Stimulated activated CD4-positive, alpha-beta T cell treated with anti-CD3 and anti-CD28 coated beads, Interleukin-1b, Interleukin-23, amount 100 ng/mL, for 24 hours (primary cell): ENCODE measurements at places on chromosomes 16 and 17.

DNA sequence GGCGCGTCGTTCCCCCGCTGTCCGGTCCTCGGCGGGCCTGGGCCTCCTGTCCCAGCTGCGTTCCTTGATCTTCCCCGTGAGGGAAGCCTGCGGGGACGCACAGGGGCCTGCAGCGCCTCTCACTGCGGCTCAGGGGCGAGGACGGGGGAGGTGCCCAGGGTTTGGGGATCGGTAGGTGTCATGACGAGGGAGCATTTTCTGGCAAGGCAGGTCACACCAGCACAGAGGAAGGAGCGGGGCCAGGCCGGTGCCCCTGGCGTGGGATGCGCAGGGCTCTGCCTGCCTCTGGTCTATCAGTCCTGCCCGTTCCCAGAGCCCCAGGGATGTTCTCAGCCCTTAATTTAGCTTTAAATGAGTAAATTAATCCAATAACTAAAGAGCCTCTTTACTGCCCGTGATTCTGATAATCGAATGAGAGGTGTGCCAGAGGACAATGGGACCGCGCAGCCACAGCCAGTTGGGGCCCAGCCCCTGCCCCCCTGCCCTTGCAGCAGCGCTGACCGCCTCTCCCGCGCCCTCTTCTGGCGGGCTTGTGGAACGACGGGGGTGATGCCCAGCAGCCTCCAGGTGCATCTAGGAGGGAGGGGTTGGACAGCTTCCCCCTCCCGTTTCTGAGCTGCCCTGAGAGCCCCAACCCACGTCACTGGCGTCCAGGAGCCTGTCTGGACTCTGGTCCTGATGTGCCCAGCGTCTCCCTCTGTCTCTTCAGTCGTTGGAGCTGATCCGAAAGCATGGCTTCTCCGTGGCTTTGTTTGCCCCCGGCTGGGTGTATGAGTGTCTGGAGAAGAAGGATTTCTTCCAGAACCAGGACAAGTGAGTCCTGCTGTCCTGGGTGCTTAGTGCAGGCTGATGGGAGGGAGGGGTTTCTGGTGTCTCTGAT, 7.9 kb downstream of the ENGASE start:
- no peak for DNase-seq

GRCh38 chr17:29732209-29732608, 109.5 kb upstream of the CORO6 start:
- no peak for DNase-seq

GRCh38 chr16:77967054-77967904, 55.1 kb upstream of the CLEC3A start:
- DNase-seq = no peak

DNA sequence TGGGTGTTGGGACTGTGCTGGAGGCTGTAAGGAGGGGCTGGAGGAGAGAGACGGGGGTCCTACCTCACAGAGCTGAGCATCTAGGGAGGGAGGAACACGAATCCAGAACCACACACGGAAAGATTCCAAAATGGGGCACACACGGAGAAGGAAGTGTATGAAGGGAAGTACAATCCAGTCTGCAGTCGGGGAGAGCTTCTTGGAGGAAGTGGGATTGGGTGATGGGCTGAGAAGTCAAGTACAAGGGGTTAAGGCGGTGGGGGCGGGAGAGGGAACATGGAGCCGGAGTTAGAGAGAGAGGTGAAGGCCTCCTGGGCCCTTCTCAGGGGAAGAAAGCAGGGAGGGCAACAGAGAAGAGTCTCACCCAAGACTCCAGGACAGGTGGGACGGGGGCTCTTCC, 107.5 kb upstream of the CREBBP start:
- no peak for DNase-seq

- DNase-seq = peak; percentile 45
Observed at GRCh38 chr16:81723098-81723723, 55.9 kb upstream of the PLCG2 start.

- no peak for DNase-seq
Observed at GRCh38 chr17:15232517-15232915, 32.6 kb downstream of the PMP22 start.

DNA sequence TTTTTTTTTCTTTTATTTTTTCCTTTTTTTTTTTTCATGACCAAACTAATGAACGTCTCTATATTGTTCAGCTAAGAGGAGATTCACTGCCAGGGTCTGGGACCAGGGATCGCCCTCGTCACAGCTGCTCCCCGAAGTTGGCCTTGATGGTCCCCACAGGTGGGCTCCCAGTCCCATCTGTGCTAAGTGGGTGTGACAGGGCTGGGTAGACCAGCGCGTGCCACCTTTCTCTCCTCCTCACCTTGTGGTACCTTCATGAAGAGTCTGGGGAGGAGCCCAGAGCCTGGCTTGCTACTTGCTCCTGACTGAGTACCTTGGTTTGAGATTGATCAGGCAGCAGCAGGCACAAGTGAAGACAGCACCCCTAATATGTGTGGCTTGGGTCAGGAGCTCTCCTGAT, 6.5 kb upstream of the FOXF1 start:
- DNase-seq = no peak

DNA sequence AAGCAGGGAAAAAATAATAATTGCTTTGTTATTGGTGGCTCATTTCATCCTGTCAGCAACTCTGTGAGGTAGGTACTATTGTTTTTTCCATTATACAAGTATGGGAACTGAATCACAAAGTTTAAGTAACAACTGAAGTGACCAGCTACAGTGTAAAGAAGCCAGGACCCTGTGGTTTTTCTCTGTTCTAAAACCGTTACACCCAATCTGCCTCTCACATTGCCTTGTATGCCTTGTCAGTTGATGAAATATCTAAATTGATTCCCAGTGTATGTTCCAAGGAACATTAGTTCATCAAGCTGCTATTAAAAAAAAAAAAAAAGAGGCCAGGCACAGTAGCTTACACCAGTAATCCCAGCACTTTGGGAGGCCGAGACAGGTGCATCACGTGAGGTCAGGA, 5.4 kb downstream of the PIGL start:
- DNase-seq = no peak

DNA sequence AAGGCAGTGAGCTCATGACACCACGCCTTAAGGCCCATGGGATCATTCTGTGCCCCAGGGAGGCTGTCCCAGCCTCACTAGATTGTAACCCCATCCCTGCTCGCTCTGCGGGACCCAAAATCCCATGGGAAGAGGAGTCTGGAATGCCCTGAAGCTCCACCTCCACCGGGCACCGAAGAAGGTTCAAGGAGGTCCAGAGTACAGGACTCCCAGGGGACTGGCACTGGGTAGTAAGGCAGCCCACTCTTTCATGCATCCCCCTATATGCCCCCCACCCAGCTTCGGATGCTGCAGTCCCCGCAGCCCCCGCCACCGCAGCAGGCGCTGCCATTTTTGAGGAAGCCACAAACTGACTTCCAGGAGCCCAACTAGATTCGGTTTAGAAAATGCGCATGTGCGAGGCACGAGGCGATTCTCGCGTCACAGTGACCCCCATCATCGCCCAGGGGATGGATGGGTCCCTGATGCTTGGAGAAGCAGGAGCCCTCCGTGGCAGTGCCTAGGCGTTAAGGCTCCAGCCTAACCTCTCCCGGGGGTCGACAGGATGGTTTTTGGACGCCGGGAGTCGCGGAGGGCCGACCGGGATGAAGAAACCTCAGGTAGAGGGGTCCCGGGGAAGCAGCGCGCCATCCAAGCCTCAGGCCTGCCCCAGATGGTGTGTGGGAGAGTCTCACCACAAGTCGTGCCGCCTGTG, 1681.0 kb downstream of the TP53TG3F start:
- no peak for DNase-seq

DNA sequence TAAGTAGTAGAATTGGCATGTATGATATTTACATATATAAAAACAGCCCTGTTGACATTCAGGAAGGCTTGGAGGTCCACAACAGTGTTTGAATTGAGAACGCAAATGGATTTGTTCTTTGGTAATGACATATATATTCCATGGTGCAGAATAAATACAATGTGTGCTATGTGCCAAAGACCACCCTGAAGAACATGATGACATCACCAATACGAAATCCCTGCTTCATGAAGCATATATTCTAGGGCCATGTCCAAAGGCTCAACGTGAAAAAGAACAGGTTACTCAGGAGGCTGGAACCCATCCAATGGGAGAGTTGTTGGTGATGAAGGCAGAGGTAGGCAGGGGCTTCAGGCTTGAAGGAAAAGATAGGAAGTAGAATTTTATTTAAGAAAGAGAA, 423.9 kb upstream of the MAF start:
- DNase-seq = no peak

DNA sequence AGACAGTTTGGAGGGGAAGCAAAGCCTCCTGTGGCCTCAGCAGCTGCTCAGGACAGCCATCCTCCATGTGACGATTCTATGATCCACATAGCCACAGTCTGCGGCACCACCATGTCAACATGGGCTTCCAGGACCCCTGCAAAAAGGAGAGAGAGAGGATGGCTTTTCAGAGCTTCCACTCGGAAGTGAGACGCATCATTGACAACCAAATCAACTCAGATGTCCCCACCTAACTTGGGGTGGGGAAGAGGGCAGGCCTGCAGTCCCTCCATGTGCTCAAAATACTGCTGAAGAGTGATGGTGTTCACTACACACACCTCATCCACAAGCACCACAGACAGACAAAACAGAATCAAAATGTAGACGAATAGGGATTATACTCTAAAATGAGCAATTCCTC, 5.9 kb upstream of the METTL16 start:
- no peak for DNase-seq

- no peak for DNase-seq
Observed at GRCh38 chr17:16258901-16259300, 41.9 kb downstream of the PIGL start.

DNA sequence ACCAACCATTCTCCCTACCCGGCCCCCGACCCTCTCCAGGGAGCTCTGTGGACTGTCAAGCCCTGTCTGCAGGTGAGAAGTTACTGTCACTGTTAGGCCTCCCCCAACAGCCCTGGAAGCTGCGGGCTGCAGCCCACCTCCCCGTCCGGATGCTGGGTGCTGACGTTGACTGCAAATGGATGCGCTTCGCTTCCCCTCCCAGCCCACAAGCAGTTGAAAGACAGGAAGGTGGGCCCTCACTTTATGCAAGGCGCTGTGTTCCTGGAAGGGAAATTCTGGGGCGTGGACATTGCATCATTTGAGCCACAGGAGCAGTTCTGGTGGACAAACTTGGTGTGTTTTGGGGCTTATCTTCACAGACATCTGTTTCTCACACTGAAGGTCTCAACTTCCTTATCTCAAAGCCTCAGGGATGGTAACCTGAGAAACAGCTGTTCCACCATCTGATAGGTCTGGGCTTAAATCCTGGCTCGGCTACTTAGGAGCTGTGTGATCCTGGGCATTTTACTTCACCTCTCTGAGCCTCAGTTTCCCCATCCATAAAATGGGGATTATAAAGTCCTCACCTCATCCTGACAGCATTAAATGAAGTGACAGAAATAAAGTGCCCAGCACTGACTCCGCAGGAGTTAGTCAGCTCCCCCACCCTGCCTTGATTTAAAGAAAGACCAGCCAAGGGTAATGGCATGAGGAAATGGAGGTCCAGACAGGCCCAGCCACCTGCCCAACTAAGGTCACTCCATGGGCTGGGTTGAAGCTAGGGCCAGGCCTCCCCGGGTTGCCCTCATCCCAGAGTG, 4.6 kb upstream of the DRC7 start:
- DNase-seq = no peak

DNA sequence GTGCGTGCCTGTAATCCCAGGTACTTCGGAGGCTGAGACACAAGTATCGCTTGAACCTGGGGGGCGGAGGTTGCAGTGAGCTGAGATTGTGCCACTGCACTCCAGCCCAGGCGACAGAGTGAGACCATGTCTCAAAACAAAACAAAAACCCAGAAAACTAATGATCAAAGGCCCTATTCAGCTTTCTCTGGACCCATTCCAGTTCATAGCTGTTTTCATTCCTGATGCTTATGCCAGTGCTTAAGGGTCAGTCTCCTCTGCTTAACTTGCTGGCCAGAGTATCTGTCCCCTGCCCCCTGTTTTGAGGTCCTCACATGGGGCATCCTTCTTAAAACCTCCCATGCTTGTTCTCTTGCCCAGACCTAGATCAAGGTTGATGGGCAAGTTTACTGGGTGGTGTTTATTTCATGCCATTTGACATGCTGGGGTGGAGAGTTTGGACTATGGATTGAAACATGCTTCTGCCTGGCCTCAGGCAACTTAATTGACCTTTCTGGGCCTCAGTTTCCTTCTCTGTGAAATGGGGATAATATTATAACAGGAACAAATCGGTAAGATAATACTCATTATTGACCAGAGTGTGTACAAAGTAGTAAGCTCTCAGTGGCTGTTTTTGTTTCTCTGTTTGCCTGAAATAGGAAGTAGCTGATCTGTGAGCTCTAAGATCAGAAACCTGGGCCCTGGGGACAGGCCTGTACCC, 369.8 kb downstream of the CPPED1 start:
- DNase-seq = no peak

DNA sequence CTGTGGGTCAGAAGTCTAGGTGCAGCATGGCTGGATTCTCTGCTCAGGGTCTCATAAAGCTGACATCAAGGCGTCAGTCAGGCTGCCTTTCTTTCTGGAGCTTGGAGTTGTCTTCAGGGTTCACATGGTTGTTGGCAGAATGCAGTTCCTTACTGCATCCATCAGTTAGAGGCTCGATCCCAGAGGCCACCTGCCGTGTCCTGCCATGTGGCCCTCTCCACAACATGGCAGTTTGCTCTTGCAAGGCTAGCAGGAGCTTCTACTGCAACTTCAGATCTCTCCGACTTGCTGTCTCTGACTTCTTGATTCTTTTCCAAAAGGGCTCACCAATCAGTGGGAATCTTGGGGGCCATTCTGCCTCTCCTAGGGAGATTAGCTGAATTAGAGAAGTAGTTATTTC, 11.9 kb downstream of the PITPNC1 start:
- DNase-seq = no peak

- DNase-seq = no peak
Observed at GRCh38 chr17:64628641-64629040, 33.5 kb downstream of the SMURF2 start.

GRCh38 chr17:19805006-19805405, 56.9 kb upstream of the ALDH3A1 start:
- DNase-seq = no peak

GRCh38 chr16:11743308-11744074, 834 bp upstream of the TXNDC11 start:
- peak; percentile 2 for DNase-seq

GRCh38 chr17:64443086-64443760, 5.7 kb upstream of the MILR1 start:
- DNase-seq = no peak

DNA sequence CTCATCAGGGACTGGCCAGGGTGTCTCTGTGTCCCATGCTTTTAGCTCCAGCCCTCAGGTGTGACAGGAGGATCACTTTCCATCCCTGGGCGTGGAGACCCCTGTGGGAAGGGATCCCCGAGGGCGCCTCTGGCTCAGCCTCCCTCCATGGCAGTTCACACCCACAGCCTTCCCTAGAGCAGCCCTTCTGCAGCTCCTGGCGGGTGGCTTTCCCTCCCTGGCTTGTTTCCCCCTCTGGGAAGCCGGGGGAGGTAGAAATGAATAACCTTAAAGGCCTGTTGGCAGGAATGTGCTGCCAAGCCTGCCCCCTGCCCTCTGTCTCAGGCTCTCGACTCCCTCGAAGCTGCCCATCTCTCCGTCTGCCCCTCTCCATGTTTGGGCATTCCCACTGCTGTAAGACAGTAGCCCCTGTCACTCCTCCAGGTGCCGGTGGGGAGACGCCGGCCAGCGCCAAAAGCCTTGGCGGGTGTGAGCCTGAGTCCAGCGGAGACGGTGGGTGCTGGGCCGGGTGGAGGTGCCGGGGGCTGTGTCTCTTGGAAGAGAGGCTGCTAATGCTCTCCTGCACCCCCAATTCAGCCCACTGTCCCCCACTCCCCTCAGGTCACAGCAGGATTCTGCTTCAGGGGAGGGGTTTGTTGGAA, 2.1 kb upstream of the ATP2A1 start:
- DNase-seq = no peak
